ENCODE measurements at places on chromosomes 12 and 14. TPM values are rescaled to one million over a fixed set of nuclear protein-coding genes. Genes with fewer than 3 reads are reported as not detected.

DNA sequence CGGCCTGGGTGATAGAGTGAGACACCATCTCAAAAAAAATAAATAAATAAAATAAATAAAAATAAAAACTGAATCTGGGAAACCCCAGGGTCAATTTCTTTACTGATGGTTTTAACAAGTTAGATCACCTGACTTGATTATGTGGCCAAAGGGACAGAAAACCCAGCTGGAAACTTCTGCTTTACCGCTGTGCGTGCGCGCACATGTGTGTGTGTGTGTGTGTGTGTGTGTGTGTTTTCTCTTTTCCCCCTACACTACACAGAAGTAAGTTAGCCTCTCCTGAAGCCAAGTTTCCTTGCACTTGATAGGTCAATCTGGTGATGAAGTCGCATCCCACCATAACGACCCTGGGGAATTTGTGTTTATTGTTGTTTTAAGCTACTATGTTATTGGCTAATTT is 105.3 kb upstream of the AMN1 start:
- H3K27me3 ChIP-seq, result no peaks in the 10 kb centered on the region
- no peak overlapping the region for H3K27ac ChIP-seq
- no peaks in the 10 kb centered on the region for H3K4me1 ChIP-seq
- no peaks in the 10 kb centered on the region for H3K36me3 ChIP-seq

- peaks cover 43% of the 10 kb centered on the region for H3K4me1 ChIP-seq
- H3K4me3 ChIP-seq, result no peak overlapping the region
- peak; percentile 66 for DNase-seq
These were observed 44.7 kb downstream of the TCHP start for GRCh38 chr12:109944561-109945359.

GRCh38 chr12:71870416-71870815 is 30.9 kb downstream of the TBC1D15 start:
- H3K4me3 ChIP-seq, result no peak overlapping the region
- H3K36me3 ChIP-seq, result peaks cover 31% of the 10 kb centered on the region
- H3K4me1 ChIP-seq, result peaks cover 12% of the 10 kb centered on the region

DNA sequence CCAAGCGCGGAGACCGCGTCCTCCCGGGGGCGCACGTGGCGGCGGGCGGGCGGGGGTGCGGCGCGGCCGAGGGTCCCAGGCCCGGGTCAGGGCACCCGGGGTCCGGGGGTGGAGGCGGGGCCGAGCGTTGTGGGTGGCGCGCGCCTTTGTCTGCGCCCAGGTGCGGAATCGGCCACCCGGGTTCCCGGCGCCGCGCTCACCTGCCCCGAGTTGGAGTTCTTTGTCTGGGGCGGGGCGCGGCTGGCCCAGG is 50.1 kb downstream of the LRCOL1 start:
- peak overlapping the region; percentile 67 for H3K4me3 ChIP-seq
- peaks cover 36% of the 10 kb centered on the region for H3K4me1 ChIP-seq
- H3K36me3 ChIP-seq, result no peaks in the 10 kb centered on the region
- DNase-seq, result peak; percentile 67
- H3K27ac ChIP-seq, result no peak overlapping the region

DNA sequence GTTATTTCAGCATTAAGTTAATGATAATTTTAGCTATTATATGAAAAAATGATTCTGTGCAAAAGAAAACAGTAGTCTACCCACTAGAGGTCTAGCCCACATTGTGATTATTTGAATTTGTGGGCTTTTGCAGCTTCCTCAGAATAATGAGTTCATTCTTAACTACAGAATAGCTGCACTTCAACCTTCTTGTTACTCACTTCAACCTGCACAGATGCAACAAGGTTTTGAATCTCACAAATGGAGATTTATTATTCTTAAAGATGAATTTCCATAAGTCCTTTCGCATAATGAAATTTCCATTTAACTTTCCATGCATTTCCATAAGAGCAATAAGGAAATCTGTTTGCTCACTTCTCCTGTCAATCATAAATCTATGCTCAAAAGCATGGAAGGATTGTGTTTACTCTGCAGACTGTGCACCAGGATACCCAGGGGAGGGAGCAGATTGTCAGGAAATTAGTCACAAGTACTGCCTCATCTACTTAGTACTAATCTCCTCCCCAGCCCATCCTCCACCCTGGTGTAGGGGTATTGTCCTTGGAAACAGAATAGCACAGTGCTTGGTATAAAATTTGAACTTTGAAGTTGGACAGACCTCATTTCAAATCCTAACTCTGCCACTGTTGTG is 24.1 kb downstream of the PTGER2 start:
- H3K4me3 ChIP-seq, result no peak overlapping the region
- H3K27me3 ChIP-seq, result no peaks in the 10 kb centered on the region
- peaks cover 7% of the 10 kb centered on the region for H3K4me1 ChIP-seq
- H3K27ac ChIP-seq, result no peak overlapping the region
- DNase-seq, result no peak

- no peak overlapping the region for H3K4me3 ChIP-seq
- no peak overlapping the region for H3K27ac ChIP-seq
- DNase-seq, result peak; percentile 51
- no peaks in the 10 kb centered on the region for H3K4me1 ChIP-seq
- H3K36me3 ChIP-seq, result no peaks in the 10 kb centered on the region
These were observed 145.3 kb downstream of the CACNA1C start for GRCh38 chr12:2198005-2198501.

GRCh38 chr12:70948236-70948975 is 27.9 kb upstream of the PTPRR start:
- no peak for DNase-seq
- H3K4me3 ChIP-seq, result no peak overlapping the region
- H3K27ac ChIP-seq, result no peak overlapping the region

DNA sequence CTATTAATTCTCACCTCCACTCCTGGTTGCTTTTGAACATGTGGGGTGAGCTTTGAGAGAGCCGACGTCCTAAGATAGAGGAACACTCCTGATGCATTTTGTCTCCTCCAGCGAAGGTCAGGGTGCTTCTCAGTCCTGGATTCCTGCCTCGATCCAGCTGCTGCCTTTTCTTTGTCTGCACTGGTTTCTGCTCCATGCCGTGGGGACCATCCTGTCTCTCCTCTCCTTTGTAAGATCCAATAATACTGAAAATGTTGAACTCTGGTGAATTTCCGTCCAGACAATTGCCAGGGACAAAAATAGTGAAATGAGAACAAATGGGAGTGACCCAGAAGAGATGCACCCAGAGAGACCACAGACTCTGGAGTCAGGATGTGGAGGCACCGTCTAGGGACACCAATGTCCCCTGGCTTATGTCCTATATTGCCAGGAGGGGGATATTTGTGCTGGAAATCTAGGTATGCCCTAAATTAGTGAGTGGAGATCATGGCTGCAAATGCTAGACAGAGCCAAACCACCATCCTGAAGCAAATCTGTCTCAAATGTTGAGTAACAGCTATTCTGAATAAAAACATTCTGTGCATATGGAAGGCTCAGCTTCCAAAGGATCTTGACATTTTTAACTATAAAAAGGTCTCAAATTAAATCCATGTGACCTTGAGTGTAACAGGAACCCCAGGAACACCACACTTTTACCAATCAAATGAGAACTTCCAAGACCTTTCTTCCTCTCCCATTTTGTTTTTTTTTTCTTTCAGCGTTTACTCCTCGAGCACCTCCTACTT is 170.9 kb downstream of the PPM1H start:
- DNase-seq, result no peak
- H3K4me3 ChIP-seq, result no peak overlapping the region
- H3K27ac ChIP-seq, result no peak overlapping the region

DNA sequence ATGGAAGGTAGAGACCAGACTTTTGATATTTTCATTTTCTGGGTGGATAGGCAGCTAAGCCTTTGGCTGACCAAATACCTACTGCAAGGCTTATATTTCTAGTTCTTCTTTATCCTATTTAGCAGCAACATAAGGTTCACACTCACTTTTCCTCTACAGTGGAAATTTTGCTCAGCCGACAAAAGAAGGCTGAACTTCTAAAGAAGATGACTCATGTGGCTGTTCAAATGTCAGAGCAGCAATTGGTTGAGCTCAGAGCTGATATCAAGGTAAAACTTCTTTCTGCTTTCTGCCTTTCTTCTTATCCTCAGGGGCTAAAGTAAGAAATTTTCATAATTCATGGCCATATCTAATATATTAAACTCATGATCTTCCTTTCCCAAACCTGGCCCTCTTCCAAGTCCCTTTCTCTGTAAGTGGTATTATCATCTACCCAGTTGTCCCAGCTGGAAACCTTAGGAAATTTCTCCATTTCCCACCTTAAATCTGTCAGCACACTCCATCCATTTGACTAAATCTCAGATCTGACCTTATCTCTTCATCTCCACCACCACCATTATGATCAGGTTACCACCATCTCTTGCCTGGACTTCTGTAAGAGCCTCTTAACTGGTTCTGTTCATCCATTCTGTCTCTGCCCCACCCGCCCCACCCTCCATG is 19.8 kb upstream of the KCNH3 start:
- no peak overlapping the region for H3K27ac ChIP-seq
- peaks cover 4% of the 10 kb centered on the region for H3K36me3 ChIP-seq
- no peaks in the 10 kb centered on the region for H3K27me3 ChIP-seq
- H3K4me3 ChIP-seq, result no peak overlapping the region

The SPIC gene
- total RNA-seq, result not detected

The SLC8A3 gene
- total RNA-seq, result 0.89 TPM

The TUBA1B gene
- 205 TPM for total RNA-seq

The TPI1 gene
- 268 TPM for total RNA-seq

The COX8C gene
- total RNA-seq, result not detected

The CLEC14A gene
- 24.9 TPM for total RNA-seq

The KIF5A gene
- 1.3 TPM for total RNA-seq

The FOXN4 gene
- total RNA-seq, result not detected

Measured in stomach (tissue), 19 donors.